Bone marrow (tissue), 2 donors: ENCODE measurements at places on chromosomes 5 and 9.
A peak's percentile ranks its signal among the peaks of the same experiment; 100 is the strongest.

GRCh38 chr9:119697996-119698395, 328.8 kb upstream of the BRINP1 start:
- no peak for DNase-seq

GRCh38 chr9:101848485-101848919, 110.1 kb upstream of the GRIN3A start:
- DNase-seq: no peak

GRCh38 chr9:25117791-25118190, 560.5 kb downstream of the TUSC1 start:
- no peak for DNase-seq

DNA sequence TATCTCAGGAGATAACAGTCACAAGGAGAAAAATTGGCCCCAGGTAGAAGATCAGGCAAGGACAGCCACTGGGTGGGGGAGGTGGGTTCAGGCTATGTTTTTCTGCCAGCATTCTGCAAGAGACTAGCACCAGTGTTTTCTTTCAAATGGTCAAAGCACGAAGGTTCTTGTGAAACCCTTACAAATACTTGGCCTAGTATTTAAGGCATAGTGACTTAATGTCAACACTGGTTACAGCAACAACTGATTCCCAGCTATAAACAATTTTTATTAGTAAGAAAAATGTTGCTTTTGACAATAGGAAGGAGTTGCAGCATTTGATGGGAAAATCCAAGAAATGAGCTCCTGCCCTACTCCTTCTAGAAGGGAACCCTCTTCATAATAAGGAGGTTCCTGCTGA, 349.6 kb downstream of the SLIT3 start:
- no peak for DNase-seq

GRCh38 chr5:35230038-35230611, at the start of gene PRLR:
TSS of gene PRLR (minus strand) at chr5:35230487. CDS start at chr5:35089620, 140,867 bp downstream.
- no peak for DNase-seq

DNA sequence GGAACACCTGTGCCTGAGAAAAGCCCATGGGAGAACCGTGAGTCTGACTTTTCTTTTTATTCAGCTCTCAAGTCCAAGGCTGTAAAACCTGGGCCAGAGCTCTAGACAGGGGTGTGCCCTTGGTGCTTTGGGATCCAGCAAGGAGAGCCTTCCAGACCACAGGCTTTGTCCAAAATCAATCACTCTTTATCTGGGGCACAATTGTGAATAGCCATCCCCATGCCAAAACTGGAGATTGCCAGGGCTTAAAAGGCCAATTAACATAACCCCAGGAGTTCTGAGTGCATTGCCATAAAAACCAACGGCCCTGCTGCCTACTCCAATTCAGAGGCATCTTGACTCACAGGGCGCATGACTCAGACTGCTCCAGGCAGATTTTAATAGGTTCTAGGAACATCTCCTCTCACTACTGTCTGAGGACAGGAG, 391.8 kb downstream of the ARHGEF28 start:
- DNase-seq: no peak

GRCh38 chr9:127308652-127309434, 44.3 kb downstream of the GARNL3 start:
- DNase-seq: no peak

DNA sequence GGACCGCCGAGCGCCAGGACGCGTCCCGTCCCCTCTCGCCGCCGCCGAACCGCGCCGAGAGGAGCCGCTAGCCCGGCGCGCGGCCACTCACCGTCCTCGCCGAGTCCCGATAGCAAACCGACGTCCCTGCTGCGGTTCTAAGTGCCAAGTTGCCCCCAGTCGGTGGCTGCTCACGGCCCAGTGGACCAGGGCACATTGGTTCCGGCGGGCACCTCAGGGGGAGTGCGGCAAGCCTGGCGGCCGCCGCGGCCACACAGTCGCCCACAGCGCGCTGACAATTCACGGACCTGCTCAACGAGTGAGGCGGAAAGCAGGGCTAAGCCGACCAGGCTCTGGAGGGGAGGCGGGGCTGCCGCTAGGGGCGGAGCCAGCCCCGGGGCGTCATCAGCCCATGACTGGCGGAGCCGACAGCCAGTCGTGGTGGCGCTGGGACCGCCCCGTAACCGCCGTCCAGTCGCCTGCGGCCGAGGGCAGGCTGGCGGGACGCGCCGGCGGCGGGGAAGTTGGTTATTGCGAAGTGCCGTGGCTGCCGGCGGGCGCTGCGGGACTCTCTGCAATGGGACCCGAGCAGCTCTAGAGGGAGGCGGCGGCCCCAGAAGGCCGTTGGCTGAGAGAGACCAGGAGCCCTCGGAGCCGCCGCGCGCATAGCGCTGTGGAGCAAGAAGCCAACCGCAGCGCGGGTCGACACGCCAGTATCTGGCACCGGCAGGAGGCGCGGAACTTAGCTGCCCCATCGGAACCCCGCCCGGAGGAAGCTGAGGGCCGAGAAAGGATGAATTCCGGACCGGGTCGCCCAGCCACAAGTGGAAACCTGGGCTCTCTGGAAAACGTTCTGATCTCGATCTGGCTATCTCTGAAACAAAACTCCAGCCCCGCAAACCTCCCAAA, at the start of gene MARCHF3:
MARCHF3 (minus strand) TSS at position 300 of the 888 bp plus-strand sequence. CDS start 112,387 bp downstream, outside the sequence.
- peak; percentile 83 for DNase-seq

GRCh38 chr9:29873579-29873978, 2300.3 kb upstream of the C9orf72 start:
- no peak for DNase-seq

GRCh38 chr5:142184988-142185387, 76.4 kb downstream of the NDFIP1 start:
- DNase-seq: no peak

GRCh38 chr9:98161851-98162250, 30.6 kb downstream of the CORO2A start:
- no peak for DNase-seq

GRCh38 chr5:149546974-149547373, 4.3 kb downstream of the CSNK1A1 start:
- no peak for DNase-seq

DNA sequence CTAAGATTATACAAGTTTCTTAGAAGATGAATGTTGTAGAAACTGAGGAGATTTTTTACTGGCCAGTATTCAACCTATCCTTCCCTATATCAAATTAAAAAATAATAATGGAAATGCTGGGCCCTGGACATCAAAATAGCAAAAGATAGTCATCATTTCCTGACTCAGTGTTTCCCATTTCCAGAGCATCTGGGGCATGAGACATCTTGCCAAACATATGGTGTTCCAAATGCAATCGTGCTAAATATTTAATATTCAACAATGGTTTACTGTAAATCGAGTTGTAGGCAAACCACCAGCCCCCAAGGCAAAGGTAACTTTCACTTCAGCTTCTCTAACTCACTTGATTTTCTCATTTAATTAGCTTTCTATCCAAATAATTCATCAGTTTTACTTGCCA, 152.9 kb downstream of the FRMD3 start:
- no peak for DNase-seq

DNA sequence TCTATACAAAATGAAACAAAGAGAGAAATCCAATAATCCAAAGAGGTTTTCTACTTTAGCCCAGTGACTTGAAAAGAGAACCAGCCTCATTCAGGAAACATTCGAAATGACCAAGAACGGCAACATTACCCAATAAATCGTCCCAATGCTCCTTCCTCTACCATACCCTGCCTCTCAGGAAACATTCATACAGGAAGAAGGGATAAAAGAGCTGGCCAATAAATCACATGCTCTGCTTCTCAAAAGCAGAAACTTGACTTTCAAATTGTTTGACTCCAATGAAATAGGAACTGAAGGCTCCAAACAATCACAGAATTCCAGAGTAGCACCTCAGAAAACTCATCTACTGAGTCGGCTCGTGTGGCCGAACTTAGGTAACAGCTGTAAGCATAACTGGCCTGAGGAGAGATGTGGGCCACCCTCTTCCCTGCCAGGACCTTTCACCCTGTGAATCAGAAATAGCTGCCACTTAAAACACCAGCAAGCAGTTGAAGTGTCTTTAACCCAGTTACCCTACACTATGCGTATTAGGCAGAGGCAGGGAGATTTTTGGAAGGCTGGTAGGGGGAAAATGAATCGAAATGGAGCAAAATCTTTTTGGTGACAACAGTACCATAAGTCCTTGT, 14.6 kb downstream of the ARL15 start:
- no peak for DNase-seq
